Activated CD8-positive, alpha-beta T cell treated with anti-CD3 and anti-CD28 coated beads, Interleukin-2, amount 10 ng/mL, durations not matched to agents 7 days and 5 days (primary cell): ENCODE measurements at places on chromosomes 3 and 15. TPM values are rescaled to one million over a fixed set of nuclear protein-coding genes. Genes with fewer than 3 reads are reported as not detected.

DNA sequence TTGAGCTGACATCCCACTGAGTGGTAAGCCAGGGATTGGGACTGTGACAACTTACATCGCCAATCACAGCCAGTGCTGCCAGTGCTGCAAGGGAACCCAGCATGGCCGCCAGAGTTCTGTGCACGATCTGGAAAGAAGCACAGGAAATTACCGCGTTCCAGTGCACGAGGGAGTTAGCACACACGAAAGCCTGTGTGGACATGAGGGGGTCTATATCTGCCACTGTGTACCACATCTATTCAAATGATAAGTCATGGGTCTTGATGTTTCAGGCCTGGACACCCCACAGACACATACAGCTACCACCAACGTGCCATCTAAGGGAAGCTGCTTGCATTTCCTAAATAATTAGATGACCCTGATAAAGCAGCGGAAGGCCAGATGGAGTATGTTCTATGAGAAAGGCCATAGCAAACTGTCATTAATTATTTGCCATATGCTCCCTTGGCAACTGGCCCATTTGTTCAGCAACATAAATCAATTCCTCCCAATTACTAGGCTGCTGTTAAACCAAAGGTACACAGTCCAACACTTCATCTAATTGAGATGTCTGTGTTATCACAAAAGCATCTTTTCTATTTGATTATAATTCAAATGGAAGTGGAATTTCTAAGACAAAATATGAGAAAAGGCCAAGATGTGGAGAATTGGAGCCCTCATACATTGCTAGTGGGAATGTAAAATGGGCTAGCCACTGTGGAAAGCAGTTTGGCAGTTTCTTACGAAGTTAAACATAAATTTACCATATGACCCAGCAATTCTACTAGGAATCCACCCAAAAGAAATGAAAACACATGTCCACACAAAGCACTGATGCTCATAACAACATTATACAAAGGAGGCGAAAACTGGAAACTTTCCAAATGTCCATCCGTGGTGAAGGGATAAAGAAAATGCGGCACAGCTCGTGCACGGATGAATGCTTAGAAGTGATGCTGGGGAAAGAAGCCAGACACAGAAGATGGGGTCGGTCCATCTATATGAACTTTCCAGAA is 108.3 kb downstream of the OCA2 start:
- no peak overlapping the region for H3K27ac ChIP-seq
- H3K27me3 ChIP-seq: no peaks in the 10 kb centered on the region
- H3K4me1 ChIP-seq: no peaks in the 10 kb centered on the region
- no peaks in the 10 kb centered on the region for H3K36me3 ChIP-seq
- DNase-seq: no peak

- H3K4me3 ChIP-seq: no peak overlapping the region
- no peak for DNase-seq
- peaks cover 5% of the 10 kb centered on the region for H3K36me3 ChIP-seq
- no peaks in the 10 kb centered on the region for H3K27me3 ChIP-seq
- peaks cover 11% of the 10 kb centered on the region for H3K4me1 ChIP-seq
- H3K27ac ChIP-seq: no peak overlapping the region
Measured at GRCh38 chr15:76576523-76577279, 240.1 kb downstream of the ISL2 start.

DNA sequence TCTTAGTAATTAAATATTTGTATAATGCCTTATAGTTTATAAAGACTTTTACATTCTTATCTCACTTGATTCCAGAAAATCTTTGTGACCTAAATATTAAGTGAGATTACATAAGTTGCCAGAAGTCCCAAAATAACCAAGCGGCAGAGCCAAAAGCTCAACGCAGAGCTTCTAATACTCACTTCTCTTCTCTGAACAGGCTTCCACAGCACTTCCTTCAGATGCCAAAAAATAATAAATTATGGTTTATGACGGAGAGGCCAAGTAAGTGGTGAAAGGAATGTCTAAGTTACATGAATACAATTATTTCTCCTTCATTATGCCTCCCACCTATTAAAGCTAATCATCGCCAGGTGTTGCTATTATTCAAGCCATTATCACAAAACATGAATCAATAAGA is 110.3 kb downstream of the GBE1 start:
- H3K4me1 ChIP-seq: no peaks in the 10 kb centered on the region
- H3K4me3 ChIP-seq: no peak overlapping the region
- no peak for DNase-seq
- H3K36me3 ChIP-seq: no peaks in the 10 kb centered on the region
- no peaks in the 10 kb centered on the region for H3K27me3 ChIP-seq

DNA sequence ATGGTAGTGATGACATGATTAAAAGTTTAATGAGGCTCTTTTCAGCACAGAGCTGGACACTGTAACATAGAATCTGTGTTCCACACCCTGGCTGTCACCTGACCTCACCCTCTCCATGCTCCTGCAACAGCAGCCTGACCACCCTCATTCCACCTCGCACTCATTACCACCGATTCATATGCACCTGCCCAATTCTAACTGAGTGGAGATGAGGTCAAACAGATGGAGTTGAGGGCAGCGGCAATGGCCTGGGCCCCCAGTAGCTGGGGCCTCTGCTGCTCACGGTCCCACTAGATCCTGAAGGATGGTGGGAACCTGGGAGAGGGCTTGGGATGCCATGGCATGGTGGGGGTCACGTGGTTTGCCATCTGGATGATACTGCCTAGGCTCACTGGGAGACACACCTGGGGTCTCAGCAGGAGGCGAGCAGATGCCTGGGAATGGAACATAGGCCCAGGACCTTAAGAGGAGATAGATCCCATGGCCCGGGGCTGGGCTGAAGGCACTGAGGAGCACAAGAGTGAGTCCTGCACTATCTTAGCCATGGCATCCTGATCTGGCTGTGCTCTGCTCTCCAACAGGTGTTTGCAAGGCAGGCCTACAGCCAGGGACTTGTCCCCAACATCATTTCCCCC is 1.3 kb downstream of the SCN5A start:
- peaks cover 4% of the 10 kb centered on the region for H3K4me1 ChIP-seq
- H3K27ac ChIP-seq: no peak overlapping the region
- H3K27me3 ChIP-seq: peaks cover 13% of the 10 kb centered on the region
- peak overlapping the region; percentile 49 for H3K4me3 ChIP-seq
- H3K36me3 ChIP-seq: no peaks in the 10 kb centered on the region

PPP2R3A gene
- total RNA-seq: 0.21 TPM
